ENCODE measurements at places on chromosomes 13 and 19.
A peak's percentile ranks its signal among the peaks of the same experiment; 100 is the strongest.

GRCh38 chr13:112722433-112723263 lies 32.8 kb downstream of the ATP11A start:
- peak; percentile 35 for DNase-seq

DNA sequence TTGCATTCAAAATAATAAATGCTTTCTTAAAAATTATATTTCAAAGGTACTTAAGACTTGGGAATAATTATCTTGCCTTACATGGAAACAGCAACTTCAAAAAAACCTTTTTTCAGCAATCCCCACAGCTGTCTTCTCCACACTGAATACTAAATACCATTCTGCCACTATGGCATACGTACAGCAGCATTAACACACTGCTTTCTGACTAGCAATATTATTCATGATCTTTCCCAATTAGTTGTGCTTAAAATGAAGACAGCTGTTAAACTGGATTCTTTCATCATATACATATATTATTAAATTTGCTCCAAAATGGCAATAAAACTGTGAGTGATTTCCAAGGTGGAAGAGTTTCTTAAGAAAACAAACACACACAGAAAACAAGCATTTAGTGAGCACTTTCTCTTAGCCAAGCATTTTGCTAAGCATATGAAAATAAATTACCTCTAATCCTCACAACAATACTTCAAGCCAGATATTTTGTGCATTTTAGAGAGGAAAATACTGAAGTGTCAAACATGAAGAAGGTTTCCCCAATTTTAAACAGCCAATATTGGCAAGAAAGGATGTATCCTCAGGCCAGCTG lies 609.5 kb downstream of the SLITRK1 start:
- no peak for DNase-seq

DNA sequence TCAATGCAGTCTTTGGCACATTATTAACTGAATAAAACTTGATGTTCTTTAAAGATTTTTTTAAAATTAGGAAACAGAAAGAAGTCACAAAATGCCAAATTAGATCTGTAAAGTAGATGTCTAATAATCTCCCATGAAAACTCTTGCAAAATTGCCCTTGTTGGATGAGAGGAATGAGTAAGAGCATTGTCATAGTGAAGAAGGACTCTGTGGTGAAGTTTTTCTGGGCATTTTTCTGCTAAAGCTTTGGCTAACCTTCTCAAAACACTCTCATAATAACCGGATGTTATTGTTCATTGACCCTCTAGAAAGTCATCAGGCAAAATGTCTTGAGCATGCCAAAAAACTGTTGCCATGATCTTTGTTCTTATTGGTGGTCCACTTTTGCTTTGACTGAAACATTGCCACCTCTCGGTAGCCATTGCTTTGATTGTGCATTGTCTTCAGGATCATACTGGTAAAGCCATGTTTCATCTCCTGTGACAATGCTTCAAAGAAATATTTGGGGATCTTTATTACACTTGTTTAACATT lies 549.3 kb downstream of the LIG4 start:
- no peak for DNase-seq

- no peak for DNase-seq
These were observed 1.1 kb downstream of the GRIN2D start for GRCh38 chr19:48394331-48395169.

DNA sequence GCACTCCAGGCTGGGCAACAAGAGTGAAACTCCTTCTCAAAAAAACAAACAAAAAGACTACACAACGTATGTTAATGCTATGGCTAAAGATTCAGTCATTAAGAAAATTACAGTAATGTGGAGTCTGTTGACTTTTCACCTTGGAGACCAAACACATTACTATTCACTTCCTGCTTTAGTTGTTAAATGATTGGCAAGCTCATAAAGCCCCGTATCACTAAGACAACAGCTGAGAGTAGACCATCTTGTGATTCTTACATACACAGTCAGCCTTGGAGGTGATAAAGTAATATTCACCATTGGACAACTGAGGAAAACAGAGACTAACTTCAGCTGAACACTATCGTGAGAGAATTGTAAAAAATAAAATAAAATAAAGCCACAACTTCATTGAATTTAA lies 86.5 kb downstream of the KCTD12 start:
- DNase-seq: no peak

- DNase-seq: no peak
These were observed 25.5 kb downstream of the FAM187B start for GRCh38 chr19:35202722-35203688.

DNA sequence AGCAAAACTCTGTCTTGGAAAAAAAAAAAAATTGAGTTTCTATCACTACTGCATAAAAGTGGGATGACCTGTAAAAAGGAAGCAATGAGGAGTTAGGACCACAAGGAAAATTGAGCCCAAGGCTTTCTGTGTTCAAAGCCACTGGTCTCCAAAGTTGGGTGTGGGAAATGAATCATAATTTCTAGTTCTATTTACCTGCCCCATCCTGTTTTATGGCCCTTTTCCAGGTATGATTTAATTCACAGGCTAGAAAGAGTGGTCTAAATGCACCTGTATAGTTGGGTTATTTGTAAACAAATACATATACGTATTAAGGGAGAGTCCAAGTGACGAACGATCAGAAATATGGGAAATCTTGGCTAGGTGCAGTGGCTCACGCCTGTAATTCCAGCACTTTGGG lies 5.9 kb upstream of the DCAF15 start:
- no peak for DNase-seq

DNA sequence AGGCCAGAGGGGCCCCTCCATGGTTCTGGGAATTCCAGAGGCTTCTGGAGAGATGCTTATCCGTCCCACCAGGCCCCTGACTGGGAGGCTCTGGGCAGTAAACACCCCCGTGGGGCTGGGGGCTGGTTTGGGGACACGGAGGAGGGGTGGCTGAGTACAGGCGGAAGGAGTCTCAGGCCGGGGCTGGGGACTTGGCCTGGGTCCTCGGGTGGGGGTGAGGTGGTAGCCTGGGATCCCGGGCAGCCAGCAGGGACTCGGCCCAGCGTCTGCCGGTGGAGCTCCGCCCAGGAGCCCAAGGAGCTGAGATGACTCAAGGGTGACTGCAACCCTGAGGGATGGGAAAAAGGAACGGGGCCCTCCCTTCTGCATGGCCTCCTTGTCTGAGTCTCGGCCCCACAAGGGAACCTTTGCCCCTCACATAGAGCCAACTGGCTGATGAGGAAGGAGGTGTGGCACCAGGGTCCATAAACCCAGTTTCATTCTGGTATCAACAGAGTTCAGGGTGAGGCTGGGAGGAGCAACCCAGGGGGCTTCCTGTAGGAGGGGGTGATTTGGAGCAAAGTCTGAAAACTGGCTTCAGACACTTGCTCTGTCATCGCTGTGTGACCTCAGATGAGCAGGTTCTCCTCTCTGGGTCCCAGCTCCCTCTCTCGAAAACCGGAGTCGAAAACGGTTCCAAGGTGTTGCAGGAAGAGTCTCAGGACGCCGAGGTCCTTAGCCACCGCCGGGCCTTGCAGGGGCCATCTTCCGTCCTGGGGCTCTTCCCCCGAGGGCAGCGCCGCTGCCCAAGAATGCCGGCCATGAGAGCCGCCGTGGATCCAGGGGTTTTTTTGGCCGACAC lies 809 bp downstream of the MISP start:
- no peak for DNase-seq

DNA sequence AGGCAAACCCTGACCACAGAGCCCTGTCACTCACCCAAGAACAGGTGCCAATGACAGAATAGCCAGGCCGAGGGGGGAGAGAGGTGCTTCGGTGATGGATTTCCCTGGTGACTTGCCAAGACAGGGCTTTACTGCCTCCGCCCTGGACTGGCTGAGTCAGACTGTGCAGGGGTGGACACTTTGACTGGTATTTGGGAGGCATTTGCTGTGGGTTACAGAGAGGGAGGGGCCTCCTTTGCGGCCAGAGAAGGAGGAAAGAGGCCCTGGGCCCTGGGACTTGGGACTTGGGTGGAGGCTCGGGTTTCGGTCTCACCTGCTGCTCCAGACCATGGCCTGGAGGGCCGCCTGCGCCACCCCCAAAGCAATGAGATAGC lies 4.6 kb upstream of the EPS8L1 start:
- no peak for DNase-seq

DNA sequence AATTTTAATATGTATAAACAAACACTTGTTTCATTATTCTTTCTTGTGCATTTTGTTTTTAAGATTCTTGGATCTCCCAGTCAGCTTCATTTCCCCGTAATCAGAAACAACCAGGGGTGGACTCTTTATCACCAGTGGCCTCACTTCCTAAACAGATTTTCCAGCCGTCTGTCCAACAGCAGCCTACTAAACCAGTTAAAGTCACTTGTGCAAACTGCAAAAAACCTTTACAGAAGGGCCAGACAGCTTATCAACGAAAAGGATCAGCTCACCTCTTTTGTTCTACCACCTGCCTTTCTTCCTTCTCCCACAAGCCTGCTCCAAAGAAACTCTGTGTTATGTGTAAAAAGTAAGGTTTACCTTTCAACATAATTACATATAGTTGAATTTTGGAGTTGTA lies 44.3 kb downstream of the ZMYM2 start:
- DNase-seq: no peak

DNA sequence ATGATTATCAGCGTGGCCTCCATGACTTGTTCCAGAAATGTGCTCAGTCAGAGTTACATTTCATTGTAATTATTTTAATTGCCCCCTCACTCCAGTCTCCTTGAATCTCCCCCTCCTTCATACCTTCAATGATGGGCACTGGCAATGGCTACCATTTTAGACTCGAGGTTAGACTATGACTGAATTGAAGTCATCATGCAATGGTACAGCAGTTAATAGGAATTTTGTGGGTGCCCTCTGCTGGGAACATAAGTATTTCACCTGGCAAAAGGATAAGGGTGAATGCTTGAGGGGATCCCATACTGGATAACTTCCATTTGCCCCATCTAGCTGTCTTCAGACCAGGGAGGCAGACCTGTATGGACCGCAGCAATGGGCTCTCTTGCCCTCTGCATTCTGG lies 32.2 kb upstream of the USP12 start:
- DNase-seq: no peak

- no peak for DNase-seq
These were observed 311.9 kb downstream of the MTUS2 start for GRCh38 chr13:29131881-29132668.

DNA sequence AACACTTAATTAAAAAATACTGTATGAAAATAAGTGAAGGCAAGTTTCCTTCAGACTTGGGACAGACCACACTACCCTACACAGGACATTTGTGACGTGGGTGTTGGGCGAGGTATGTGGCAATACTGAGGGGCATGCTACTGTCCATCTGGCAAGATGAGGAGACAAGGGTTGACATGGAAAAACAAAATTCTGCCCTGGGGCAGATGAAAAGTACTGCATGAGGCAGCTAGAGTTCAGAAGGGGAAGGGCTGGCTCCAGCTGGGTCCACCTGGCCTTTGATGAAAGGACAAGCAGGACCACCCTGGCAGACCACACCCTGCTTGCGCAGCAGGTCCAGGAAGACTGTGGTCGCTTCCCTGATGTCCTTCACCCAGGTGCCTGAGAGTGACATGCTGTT lies 43.2 kb downstream of the LATS2 start:
- DNase-seq: no peak

DNA sequence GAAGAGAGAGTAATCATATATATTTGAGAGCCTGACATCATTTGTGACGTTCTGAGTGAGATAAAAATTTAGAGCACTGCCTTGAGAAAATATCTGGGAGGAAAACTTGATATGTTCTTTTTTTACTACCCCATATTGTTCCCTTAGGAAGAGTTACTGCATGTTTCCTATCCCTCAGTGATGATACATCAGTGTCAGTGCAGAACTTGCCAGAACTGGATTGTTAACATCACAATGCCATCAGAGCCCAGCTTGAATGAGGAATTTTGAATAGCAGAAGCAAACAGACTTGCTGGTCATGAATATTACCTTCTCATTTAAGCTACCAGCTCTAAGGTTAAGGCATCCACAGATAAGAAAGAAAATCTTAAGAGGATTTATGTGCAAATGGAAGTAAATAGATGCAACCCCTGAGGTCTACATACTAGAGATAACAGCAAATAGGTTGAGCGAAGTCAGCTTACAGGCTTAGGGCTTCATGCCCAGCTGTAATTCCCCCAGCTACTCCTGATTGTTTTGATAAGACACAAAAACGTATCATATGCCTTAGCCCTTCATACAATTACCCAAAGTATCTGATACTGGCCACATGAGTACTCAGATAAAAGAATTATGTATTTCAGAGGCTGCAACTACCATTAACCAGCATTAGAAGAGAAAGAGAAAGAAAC lies 313.7 kb upstream of the ATXN8OS start:
- DNase-seq: no peak

GRCh38 chr19:33302974-33303790 lies 848 bp upstream of the CEBPA start:
- no peak for DNase-seq

DNA sequence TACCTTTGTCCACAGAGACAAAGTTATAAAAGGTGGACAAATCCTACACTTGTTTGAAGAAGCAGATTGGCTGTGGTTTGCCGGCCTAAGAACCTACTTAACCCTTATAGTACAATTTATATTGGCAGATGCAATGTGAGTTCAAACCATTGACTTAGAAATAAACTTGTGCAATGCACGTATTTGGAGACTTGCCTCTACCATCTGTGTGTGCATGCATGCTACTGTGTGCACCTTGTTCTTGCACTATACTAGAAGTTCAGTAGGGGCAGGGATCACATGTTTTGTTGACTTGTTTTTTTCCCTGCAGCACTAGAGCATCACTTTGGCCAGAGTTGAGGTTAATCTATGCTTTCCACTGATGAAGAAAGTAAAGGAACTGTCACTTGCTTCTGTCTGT lies 163.1 kb upstream of the SERP2 start:
- DNase-seq: no peak

DNA sequence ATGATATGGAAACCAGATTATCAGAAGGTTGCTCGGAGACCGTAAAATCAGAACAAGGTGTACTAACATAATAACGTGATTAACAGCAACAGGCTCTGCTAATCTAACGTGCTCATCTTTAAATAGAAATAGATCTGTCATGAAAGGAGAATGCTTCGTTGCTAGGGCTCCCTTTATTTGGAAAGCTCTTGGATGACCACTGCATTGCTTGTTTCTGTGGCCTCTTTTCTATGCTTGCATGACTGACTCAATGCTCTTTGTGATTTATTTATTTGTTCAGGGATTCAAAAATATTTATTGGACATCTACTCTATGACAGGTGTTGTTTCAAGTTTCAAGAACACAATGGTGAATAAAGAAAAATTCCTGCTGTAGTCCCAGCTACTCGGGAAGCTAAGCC lies 22.3 kb upstream of the ZDHHC20 start:
- no peak for DNase-seq

DNA sequence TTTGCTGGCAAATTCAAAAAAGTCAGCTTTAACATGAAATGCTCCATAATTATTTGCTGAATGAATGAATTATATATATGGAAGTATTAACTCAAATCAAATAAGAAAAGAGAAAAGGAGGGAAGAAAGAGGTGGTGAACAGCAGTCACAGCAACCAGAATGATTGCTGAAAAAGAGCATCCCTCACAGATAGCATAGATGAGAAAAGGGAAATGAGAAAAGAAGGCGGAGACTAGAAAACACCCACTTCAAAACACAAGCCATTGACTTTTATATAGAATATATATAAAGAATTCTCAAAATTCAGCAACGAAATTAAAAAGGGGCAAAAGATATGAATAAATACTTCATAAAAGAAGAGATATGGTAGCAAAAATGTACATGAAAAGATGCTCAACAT lies 75.2 kb downstream of the CAB39L start:
- no peak for DNase-seq

- DNase-seq: no peak
These were observed 70.2 kb upstream of the STK24 start for GRCh38 chr13:98647121-98647520.
